ENCODE measurements at places on chromosomes 5 and 9.

GRCh38 chr5:35617435-35618303 lies at the start of gene SPEF2:
Gene SPEF2, plus strand, starts transcription at chr5:35617863. Its CDS starts 135 bp downstream, at chr5:35617998.
- peak; percentile 60 for DNase-seq

DNA sequence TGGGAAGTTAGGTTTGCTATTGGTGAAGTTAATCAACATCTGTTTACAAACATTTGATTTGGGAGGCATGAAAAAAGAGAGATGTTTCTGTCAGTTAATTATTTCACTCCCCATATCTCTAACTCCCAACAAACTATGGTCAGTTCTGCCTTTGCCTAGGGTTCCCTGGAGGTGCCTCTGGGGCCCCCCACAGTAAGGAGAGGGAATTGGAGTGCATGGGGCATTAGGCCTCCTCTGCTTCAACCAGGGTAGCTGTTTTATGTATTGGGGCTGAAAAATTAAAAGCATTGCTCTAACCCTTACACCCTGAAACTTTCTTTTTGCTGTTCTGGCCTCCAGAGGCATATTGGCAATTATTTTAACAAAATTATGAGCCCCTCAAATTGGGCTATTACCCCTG lies 32.3 kb downstream of the RUSC2 start:
- no peak for DNase-seq

- no peak for DNase-seq
These were observed 5.5 kb downstream of the PCDH1 start for GRCh38 chr5:141872496-141873356.

GRCh38 chr9:134264169-134264568 lies 62.1 kb upstream of the RXRA start:
- DNase-seq, result no peak
